Activated naive CD8-positive, alpha-beta T cell treated with anti-CD3 and anti-CD28 coated beads, Interleukin-2, amount 50 U/mL, for 16 hours (primary cell): ENCODE measurements at places on chromosomes 11 and 22.
A peak's percentile ranks its signal among the peaks of the same experiment; 100 is the strongest.

DNA sequence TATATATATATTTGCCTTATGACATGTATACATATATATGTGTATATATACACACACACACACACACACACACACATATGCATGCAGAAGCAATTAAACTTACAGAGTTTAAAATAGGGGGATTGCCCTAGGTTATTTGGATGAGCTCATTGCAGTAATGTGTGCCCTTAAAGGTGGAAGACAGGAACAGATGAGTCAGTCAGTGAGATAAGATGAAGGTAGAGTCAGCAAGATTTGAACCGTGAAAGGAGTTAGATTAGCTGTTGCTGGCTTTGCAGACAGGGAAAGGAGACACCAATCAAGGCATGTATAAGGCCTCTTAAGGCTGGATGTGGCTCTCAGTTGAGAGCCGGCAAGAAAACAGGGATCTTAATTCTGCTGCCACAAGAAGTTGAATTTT is 902.4 kb upstream of the RAG2 start:
- DNase-seq, result no peak

DNA sequence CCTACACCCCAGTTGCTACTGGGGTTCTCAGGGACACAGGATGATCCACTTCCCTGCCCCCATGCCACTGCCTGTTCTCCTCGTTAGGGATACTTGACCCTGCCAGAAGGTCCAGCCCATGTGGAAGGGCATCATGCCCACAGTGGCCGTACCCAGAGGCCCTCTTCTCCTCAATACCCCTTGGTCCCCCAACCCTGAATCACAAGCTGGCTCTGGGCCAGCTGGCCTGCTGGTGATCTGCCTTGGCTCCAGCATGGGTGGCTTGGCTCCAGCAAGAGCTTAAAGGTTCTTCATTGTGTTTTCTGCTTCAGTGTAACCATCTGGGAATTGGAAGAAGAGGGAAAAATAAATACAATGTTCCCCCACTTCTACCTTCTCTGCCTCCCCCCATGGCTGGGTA is 11.1 kb upstream of the TPBGL start:
- no peak for DNase-seq

DNA sequence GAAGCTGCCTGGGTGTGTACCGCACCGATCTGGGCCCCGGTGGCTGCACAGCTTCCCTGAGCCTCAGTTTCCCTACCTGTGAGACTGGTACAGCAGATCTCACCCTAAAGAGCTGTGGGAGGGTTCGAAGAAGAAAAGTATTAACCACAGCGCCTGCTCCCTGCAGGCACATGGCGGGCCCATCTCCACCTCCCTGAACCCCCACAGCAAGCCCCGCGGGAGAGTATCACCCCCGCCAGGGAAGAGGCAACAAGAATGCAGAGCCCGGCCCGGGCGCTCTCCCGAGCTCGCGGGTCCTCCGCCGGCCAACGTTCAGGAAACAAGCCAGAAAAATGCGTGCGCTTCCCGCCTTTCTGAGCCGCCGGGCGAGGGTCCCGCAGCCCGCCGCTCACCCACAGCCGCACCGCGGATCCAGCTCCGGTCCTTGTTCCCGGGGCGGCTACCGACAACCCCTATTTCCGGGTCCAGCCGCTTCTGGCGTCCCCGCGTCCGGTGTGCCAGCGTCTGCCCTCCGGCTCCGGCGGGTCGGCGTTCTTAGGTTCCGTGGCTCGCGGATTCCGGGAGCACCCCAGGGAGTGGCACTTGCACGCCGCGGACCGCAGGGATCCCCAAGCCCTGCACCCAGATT is at the start of gene TOP3B:
Gene TOP3B (minus strand): TSS at position 450 of the 628 bp plus-strand sequence. CDS start 7,078 bp downstream, outside the sequence.
- DNase-seq, result peak; percentile 67

- no peak for DNase-seq
Measured at GRCh38 chr22:48153726-48154125, 1391.3 kb downstream of the TBC1D22A start.

GRCh38 chr11:31806928-31807798 is 4.0 kb downstream of the PAX6 start:
- DNase-seq, result no peak

GRCh38 chr11:64453466-64453865 is 94.5 kb downstream of the RPS6KA4 start:
- no peak for DNase-seq

GRCh38 chr11:71140206-71140919 is 112.0 kb downstream of the SHANK2 start:
- DNase-seq, result no peak

DNA sequence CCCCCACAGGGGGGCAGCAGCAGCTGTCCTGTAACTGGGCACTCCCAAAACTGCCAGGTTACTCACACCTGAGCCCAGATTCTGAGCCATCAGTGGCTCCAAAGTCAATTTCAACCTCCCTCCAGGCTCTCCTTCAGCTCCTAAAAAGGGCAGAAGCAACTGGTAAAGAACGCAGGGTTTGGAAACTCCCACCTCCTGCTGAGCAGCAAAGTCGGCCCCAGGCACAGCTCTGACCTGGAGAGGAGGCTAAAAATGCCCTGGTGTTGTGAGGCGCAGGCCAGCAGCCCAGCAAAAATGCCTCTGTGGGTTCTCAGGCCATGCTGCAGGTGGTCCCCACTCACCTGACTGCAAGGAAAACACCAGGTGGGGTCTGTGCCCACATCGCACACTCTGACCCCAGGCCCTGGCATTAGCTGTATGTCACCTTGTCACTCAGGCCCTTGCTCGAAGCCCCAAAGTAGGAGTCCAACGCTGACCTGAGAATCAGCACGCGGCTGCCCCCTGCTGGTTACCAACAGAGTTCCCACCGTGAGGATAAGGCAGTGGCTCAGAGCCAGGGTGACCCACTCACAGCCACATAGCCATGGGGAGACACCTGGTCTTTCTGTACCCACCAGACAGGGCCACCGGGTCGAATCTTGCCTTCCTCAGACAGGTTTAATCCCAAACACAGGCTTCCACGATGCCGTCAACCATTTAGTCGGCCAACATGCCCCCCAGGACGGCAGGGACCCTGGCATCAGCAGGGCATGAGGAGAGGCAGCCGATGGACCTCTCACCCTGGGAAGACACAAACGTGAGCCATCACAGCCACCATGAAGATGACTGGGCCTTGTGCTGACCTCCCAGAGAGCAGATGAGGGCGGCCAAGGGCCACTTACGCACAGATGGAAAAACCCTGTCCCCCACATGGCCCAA is 11.1 kb downstream of the POLR3H start:
- DNase-seq, result peak; percentile 31

DNA sequence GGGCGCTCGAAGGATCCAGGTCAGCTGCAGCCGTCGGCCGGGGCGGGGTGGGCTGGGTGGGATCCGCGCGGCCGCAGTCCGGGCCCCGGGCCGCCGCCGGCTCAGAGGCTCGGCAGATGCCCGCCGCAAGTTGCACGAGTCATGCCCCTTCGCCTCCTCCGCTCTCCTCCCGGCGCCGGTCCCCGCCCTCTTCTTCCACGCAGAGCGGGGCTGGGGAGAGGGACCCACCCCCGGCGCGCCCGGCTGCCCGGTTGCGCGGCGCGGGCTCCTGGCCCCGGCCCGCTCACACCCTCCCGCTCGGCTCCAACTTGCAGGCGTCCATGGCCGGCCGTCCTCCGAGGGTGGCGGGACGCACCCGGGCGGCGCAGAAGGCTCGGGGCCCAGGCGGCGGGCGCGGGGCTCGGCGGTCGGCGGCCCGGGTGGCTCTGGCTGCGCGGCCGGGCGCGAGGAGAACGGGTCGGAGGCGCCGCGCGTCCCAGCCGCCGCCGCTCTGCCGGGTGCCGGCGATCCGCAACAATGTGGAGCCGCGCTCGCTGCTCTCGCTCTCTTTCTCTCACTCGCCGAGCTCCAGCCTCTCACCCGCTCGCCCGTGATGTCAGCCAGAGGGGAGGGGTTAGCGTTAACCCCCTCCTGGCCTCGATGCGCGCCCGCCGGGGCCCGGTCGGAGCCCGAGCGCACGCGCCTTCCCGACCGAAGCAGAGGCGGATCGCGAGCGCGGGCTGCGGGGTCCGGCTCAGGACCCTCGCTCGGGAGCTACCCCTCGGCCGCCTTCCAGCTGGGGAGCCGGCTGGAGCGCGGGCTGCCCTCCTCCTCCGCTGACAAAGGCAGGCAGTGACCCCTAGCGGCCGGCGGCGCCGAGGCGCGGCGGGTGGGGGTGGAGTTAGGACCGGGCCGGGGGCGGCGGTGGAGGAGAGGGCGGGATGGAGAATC is at the start of gene NECTIN1:
Gene NECTIN1 (minus strand): TSS at position 550 of the 930 bp plus-strand sequence. CDS start 647 bp downstream, outside the sequence.
- peak; percentile 66 for DNase-seq

DNA sequence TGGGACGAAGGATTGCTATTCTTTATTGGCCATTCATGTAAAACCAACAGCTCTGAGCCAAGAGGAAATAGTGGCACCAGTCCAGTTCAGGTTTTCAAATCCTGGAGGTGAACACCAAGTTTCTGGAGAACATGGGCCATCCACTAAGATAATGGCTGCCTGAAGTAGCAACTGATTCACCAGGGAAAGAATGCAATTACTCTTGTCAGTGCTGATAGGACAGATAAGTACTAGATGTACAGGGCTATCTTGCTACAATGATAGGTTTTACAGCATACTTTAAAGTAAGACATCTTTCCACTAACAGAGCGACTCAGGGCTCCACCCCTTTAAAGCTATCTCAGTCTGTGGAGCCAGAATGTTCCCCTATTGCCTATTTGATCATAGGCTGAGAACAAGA is 36.8 kb upstream of the APOA1 start:
- DNase-seq, result no peak

DNA sequence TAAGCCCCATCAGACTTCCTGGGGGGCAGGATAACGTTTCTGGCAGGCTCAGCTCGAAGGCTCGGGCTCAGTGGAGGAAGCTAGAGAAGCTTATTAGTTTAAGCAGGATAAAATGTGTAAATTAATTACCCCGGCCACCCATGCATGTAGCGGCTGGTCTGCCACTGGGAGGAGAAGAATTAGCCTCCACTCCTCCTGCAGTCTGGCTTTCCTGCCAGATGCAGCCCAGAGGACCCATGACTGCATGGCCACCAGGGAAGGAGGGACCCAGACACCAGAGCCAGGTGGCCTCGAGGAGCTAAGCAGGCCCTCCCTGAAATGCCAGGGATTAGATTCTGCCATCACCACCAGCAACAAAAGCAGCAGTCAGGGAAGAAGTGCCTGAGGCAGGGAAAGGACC is 32.3 kb downstream of the TRIM29 start:
- no peak for DNase-seq

GRCh38 chr22:37765953-37766576 is 41.7 kb upstream of the GCAT start:
- DNase-seq, result no peak

DNA sequence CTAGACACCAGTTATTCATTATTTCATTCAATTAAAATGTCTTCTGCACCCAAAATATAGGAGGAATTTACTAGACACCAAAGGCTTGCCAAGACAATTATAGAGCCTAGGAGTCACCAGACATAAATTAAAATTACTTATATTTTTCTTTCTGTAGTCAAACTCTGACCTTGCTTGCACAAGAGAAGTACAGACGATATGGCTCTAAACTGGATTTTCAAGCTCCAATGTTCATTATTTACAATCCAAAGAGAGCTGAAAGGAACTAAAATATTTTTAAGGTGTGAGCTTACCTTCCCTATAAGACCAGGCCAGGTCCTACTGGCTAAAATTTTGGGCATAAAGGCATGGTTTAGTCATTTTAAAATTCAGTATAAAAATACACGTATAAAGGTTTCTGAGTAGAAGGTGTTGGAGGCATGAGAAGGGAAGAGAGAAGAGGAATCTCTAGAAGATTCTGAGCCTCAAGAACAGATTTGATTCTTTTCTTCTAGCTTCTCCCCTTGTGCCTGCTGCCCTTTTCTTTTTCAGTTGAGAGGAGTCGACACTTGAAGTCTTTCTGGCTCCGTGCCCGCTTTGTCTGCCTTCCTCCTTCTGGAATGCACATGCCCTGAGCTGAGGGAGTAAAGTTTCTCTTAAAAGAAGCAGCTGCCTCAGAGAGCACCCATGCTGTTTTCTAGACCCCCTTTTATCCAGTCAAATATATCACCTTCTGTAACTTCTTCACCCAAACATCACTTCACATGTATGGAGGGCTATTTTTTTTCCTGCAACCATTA is 13.5 kb downstream of the C11orf97 start:
- DNase-seq, result no peak

DNA sequence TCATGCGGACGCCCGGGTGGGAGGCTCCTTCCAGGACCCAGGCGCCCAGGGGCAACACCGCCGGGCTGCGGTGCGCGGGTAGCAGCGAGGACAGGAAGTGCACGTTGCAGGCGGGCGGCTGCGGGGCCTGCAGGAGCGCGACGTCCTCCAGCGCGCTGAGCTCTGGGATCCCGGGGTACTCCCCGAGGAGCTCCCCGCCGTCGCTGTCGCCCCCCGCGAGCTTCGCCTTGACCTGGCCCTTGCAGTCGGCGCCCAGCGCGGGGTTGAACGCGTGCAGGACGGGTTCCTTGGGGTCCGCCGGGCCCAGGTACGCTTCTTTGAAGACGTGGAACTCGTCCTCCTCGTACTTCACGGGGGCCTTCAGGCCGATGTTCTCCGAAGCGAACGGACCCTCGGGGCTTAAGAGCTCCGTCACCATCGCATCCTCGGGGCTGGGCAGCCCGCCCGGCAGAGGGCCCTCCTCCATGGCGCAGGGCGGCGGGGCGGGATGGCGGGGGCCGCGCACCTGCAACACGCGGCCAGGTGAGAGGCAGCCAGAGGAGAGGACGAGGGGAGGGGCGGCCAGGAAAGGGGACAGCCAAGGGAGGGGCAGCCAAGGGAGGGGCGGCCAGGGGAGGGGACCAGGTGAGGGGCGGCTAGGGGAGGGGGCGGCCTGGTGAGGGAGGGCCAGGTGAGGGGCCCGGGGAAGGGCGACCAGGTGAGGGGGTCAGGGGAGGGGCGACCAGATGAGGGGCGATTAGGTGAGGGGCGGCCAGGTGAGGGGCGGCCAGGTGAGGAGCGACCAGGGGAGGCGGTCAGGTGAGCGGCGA is 921 bp downstream of the TESMIN start:
- DNase-seq, result no peak

DNA sequence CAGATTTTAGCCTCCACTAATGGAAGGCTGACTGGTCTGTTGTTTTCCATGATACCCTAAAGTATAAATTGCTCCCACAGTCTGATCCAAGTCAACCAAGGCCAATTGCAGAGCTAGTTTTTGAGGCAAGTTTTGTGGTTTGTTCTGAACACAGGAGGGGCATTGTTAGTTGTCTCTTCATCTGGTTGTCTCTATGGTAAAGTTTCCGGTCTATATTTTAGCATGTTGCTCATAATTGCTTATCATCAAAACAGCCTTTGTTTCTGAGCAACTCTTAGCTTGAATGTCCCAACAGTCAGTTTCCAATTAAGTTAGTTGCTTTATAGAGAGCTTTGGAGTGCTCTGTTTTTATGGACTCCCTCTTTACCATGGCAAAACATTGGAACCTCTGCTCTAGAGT is 217.6 kb upstream of the CARD18 start:
- no peak for DNase-seq

GRCh38 chr11:76785513-76785912 is 2.4 kb downstream of the TSKU start:
- no peak for DNase-seq

GRCh38 chr11:134139873-134140331 is 71.0 kb downstream of the JAM3 start:
- peak; percentile 8 for DNase-seq

DNA sequence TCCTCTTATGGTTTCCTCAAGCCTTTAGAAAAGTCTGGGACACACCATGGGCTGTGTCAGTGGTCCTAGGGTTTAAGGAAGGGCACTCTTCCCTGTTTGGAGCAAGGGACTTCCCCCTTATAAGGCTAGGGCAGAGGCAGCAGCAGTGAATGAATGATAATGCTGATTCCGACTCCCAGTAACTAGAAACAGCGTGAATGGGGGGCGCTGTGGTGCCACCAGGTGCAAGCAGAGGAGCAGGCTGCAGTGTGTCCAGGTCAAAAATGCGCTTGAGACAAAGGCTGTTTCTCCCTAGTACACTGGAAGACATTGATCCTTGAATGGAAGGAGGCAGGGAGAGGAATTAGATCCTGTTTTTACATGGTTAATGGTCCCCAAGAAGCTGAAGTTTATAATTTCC is 11.6 kb upstream of the RIC3 start:
- no peak for DNase-seq

GRCh38 chr11:108853151-108853550 is 188.3 kb downstream of the DDX10 start:
- no peak for DNase-seq
